ENCODE measurements at places on chromosomes 1 and 21.

GRCh38 chr1:111212634-111213335 is 12.3 kb upstream of the DENND2D start:
- H3K36me3 ChIP-seq = peaks cover 3% of the 10 kb centered on the region
- no peaks in the 10 kb centered on the region for H3K27me3 ChIP-seq
- peaks cover 59% of the 10 kb centered on the region for H3K4me1 ChIP-seq

- H3K36me3 ChIP-seq = no peaks in the 10 kb centered on the region
- H3K27me3 ChIP-seq = peaks cover 2% of the 10 kb centered on the region
- peak; percentile 79 for DNase-seq
- no peak overlapping the region for H3K4me3 ChIP-seq
- H3K27ac ChIP-seq = no peak overlapping the region
- H3K4me1 ChIP-seq = peaks cover 15% of the 10 kb centered on the region
These were observed 4.0 kb upstream of the GPR3 start for GRCh38 chr1:27388337-27389005.

DNA sequence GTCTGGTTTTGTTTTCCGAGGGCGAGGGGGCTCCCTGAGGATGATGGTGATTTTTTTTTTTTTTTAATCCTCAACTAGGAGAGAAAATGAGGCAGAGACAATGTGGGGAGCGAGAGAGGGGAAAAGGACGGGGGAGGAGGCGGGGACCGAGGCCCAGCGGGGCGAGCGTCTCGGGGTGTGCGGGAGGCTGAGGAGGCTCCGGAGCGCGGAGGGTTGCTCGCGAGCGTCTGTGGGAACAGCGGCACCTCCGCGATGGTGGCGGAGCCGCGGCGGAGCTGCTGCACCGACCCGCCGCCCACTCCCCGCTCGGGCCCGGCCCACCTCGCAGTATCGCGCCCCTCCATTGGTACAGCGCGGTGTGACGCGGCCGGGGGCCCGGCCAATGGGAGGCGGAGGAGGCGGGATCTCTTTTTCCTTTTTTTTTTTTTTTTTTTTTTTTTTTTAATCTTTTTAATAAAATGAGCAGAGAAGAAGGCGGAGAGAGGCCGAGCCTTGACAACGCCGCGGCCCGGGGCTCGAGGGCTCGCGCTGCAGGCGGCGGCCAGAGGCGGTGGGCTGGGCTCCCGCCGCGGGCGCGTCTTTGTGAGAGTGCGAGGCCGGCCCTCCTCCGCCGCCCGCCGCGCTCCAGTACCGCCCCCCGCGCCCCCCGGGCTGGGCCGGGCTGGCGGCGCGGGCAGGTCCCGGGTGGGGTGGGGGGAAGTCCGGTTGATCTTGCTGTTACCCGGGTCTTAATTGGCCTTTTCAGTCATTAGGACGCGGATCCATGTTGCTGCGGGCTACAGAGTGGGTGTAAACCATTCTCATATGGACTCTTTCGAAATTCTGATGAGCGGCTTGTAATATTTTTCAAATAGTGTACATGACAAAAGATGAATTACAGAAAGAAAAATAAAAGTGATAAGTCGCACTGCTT is at the start of gene RERE:
RERE (minus strand) TSS at position 229 of the 913 bp plus-strand sequence.
- H3K36me3 ChIP-seq = no peaks in the 10 kb centered on the region
- H3K4me1 ChIP-seq = peaks cover 22% of the 10 kb centered on the region
- H3K4me3 ChIP-seq = peak within 1 kb of the TSS; percentile 91
- H3K27ac ChIP-seq = peak within 1 kb of the TSS; percentile 94
- DNase-seq = peak; percentile 99

- no peaks in the 10 kb centered on the region for H3K36me3 ChIP-seq
- H3K4me3 ChIP-seq = no peak overlapping the region
- no peak overlapping the region for H3K27ac ChIP-seq
- H3K4me1 ChIP-seq = peaks cover 6% of the 10 kb centered on the region
These were observed 28.9 kb downstream of the S100A6 start for GRCh38 chr1:153506831-153507413.

DNA sequence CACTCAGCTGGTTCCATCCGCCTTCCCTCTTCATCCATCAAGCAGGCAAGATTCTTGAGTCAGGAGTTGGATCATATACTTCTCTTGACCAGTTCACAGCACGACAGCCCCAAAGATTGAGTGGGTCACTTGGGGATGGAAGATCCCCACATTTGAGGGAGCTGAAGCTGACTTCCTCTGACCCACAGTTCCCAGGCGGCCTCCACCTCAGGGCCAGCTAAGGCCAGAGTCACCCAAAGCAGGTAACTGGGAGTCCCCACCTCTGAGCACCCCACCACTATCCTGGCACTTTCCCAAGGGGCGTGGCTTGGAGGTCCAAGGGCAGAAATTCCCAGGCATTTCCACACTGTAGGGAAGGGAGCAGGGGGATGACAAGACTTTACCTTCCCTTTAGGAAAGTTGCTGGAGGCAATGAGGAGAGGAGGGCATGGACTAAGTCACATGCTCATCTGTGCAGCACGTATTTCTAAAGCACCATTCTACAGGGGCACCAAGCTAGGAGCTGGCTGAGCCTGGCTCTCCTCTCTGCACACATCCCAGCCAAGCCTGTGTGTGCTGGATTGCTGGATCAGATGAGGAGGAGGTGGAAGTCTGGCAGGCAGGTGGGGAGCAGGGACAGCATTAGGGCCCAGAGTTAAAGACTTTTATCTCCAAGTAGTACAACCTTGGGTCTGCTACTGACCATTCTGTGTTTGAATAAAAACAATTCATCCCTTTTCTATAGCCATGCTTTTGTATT is 1.3 kb upstream of the RD3 start:
- H3K27me3 ChIP-seq = peaks cover 2% of the 10 kb centered on the region
- DNase-seq = no peak

GRCh38 chr1:118978914-118979701 is 9.0 kb downstream of the TBX15 start:
- no peak overlapping the region for H3K27ac ChIP-seq
- H3K4me1 ChIP-seq = peaks cover 4% of the 10 kb centered on the region
- H3K4me3 ChIP-seq = no peak overlapping the region
- DNase-seq = no peak
- peaks cover 27% of the 10 kb centered on the region for H3K27me3 ChIP-seq

- peak; percentile 18 for DNase-seq
- no peaks in the 10 kb centered on the region for H3K27me3 ChIP-seq
- peak overlapping the region; percentile 67 for H3K4me3 ChIP-seq
- H3K36me3 ChIP-seq = peaks cover 14% of the 10 kb centered on the region
These were observed 2.7 kb downstream of the IL10RB start for GRCh38 chr21:33268737-33269441.

DNA sequence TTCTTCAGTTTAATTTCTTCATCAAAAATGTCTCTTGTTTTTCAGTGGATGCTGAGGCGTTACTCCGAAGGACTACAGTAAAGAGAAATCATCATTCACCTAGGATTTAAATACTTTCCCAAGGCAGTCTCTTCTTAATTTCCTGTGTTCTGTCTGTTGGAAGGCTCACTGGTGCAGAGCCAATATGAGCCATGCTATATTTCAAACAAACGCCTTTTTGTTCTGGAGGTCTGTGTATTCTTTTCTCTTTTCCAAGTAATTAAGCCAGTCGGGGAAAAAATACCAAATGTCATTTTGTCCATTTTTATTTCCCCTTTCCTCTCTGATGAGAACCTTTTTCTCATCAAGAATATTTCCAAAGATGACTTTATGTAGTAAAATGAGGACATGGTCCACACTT is 206.5 kb downstream of the RWDD3 start:
- no peaks in the 10 kb centered on the region for H3K36me3 ChIP-seq
- no peak for DNase-seq
- no peak overlapping the region for H3K27ac ChIP-seq
- H3K4me1 ChIP-seq = no peaks in the 10 kb centered on the region
- no peak overlapping the region for H3K4me3 ChIP-seq

DNA sequence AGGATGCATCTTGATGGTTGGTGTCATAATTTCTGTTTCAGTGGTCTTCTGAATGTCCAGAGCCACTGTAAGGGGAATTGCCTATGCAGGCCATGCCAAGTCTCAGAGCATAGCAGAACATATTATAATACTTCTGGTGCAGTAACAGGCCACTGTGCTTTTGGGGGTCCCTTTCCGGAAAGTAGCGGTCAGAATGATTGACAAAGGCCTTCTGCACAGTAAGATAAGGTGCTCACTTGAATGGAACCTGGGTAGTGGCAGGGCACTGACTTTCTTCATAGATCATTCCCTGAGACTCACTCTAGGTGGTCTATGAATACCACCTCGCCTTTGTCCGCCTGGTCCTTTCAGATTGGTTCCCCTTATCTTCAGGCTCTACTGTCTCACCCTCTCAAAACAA is 28.9 kb downstream of the RWDD3 start:
- no peak overlapping the region for H3K27ac ChIP-seq
- no peaks in the 10 kb centered on the region for H3K4me1 ChIP-seq
- no peaks in the 10 kb centered on the region for H3K27me3 ChIP-seq
- H3K36me3 ChIP-seq = peaks cover 2% of the 10 kb centered on the region
- DNase-seq = no peak
- no peak overlapping the region for H3K4me3 ChIP-seq

- H3K27me3 ChIP-seq = peaks cover 2% of the 10 kb centered on the region
- no peaks in the 10 kb centered on the region for H3K36me3 ChIP-seq
- H3K27ac ChIP-seq = no peak overlapping the region
- H3K4me3 ChIP-seq = no peak overlapping the region
These were observed 209.5 kb upstream of the C1orf174 start for GRCh38 chr1:4109628-4109940.

- peaks cover 17% of the 10 kb centered on the region for H3K4me1 ChIP-seq
- no peaks in the 10 kb centered on the region for H3K27me3 ChIP-seq
- H3K36me3 ChIP-seq = no peaks in the 10 kb centered on the region
- DNase-seq = peak; percentile 32
These were observed 8.0 kb upstream of the RLF start for GRCh38 chr1:40153073-40153770.

GRCh38 chr1:153476491-153477093 is 16.1 kb upstream of the S100A7 start:
- H3K4me3 ChIP-seq = no peak overlapping the region
- H3K36me3 ChIP-seq = peaks cover 3% of the 10 kb centered on the region

GRCh38 chr21:42595283-42596187 is 57.9 kb upstream of the PDE9A start:
- H3K36me3 ChIP-seq = no peaks in the 10 kb centered on the region
- H3K27me3 ChIP-seq = peaks cover 21% of the 10 kb centered on the region
- no peak overlapping the region for H3K4me3 ChIP-seq
- peaks cover 13% of the 10 kb centered on the region for H3K4me1 ChIP-seq
- DNase-seq = no peak
- no peak overlapping the region for H3K27ac ChIP-seq

GRCh38 chr1:110430901-110431300 is 20.0 kb upstream of the PROK1 start:
- H3K27me3 ChIP-seq = peaks cover 10% of the 10 kb centered on the region
- no peaks in the 10 kb centered on the region for H3K36me3 ChIP-seq
- no peak for DNase-seq
- peaks cover 3% of the 10 kb centered on the region for H3K4me1 ChIP-seq

DNA sequence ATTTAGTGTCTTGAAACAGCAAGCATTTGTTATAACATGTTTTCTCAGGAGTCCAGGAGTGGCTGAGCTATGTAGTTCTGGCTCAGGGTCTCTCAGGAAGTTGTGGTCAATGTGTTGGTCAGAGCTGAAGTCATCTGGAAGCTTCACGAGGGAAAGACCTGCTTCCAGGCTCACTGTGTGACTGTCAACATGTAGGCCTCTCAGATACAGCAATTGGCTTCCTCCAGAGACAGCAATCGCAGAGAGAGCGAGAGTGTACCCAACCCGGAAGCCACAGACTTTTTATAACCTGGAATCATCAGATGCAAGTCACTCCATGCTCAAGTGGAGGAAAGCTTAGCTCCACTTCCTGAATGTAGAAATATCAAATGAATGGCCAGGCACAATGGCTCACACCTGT is 40.9 kb downstream of the TNFRSF9 start:
- no peak overlapping the region for H3K27ac ChIP-seq
- peaks cover 5% of the 10 kb centered on the region for H3K27me3 ChIP-seq
- no peak overlapping the region for H3K4me3 ChIP-seq
- H3K36me3 ChIP-seq = no peaks in the 10 kb centered on the region

GRCh38 chr1:28466226-28466778 is 39.5 kb upstream of the RCC1 start:
- H3K4me3 ChIP-seq = no peak overlapping the region
- H3K27me3 ChIP-seq = no peaks in the 10 kb centered on the region
- DNase-seq = no peak
- H3K36me3 ChIP-seq = peaks cover 14% of the 10 kb centered on the region
- H3K27ac ChIP-seq = peak overlapping the region; percentile 62

DNA sequence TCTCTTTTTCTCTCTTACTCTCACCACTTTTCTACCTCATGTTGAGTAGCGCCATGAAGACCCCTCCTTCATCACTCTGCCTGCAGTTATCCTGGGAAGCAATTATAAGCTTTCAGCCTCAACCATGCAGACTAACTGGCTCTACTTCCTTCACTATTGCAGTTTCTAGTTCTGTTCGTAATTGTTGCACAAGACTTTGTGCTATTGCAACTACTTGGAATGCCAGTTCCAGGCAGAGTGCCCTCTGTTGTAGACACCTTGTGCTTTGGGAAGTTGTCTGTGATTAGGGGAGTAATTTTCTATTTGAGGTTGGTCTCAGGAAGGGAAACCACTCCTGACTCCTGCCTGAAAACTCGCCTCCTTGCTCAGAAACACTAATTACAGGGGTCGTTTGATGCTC is 19.4 kb downstream of the PGM1 start:
- peaks cover 7% of the 10 kb centered on the region for H3K4me1 ChIP-seq
- H3K36me3 ChIP-seq = no peaks in the 10 kb centered on the region
- no peaks in the 10 kb centered on the region for H3K27me3 ChIP-seq
- H3K27ac ChIP-seq = peak overlapping the region; percentile 1

GRCh38 chr1:110440877-110441276 is 10.1 kb upstream of the PROK1 start:
- DNase-seq = no peak
- H3K4me3 ChIP-seq = no peak overlapping the region
- no peak overlapping the region for H3K27ac ChIP-seq
- H3K36me3 ChIP-seq = no peaks in the 10 kb centered on the region

- peaks cover 2% of the 10 kb centered on the region for H3K4me1 ChIP-seq
- no peak overlapping the region for H3K27ac ChIP-seq
- peaks cover 6% of the 10 kb centered on the region for H3K27me3 ChIP-seq
- no peak for DNase-seq
- no peak overlapping the region for H3K4me3 ChIP-seq
These were observed 12.4 kb upstream of the POFUT2 start for GRCh38 chr21:45299864-45300785.

GRCh38 chr1:172549621-172550280 is 16.8 kb downstream of the SUCO start:
- no peak for DNase-seq
- H3K4me1 ChIP-seq = peaks cover 12% of the 10 kb centered on the region
- peak overlapping the region; percentile 22 for H3K27ac ChIP-seq
- no peaks in the 10 kb centered on the region for H3K27me3 ChIP-seq
- no peak overlapping the region for H3K4me3 ChIP-seq
